ENCODE measurements at places on chromosomes 16 and 17.

- no peak for DNase-seq
Observed at GRCh38 chr16:27281243-27281642, 12.7 kb upstream of the NSMCE1 start.

- DNase-seq: no peak
Observed at GRCh38 chr17:78737332-78737731, 44.7 kb downstream of the CYTH1 start.

DNA sequence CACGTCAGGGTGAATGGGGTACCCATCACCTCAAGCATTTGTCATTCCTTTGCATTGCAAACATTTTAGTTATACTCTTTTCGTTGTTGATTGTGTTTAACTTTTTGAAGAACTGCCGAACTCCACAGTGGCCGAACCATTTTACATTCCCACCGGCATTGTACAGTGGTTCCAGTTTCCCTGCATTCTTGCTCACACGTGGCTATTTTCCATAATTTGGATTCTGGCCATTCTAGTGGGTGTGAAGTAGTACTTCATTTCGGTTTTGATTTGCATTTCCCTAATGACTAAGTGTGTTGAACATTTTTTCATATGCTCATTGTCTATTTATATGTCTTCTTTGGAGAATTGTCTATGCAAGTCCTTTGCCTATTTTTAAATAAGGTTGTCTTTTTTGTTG is 13.0 kb downstream of the NOL11 start:
- no peak for DNase-seq

DNA sequence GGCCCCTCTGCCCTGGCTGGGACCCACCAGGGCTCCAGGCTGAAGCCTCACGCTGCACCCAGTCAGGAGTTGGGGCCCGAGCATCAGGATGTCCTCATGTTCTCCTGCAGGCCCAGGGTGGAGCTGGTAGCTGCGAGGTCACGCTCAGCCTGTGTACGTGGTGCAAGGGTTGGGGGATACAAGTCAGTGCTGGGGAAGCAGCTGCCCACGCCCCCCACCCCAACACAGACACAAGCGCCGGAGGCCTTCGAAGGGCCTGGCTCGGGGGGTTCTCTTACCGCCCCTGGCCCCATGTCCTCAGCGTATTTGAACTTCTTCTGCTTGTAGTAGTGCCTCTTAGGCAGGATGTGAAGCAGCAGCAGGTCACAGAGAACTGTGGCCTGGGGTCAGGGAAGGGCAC is 4.9 kb upstream of the CAMKK1 start:
- no peak for DNase-seq

GRCh38 chr16:4505356-4506147 is 29.4 kb downstream of the HMOX2 start:
- no peak for DNase-seq

- DNase-seq: no peak
Observed at GRCh38 chr17:72362376-72363088, 241.7 kb downstream of the SOX9 start.

- DNase-seq: no peak
Observed at GRCh38 chr17:29019475-29020181, 13.8 kb upstream of the SEZ6 start.

GRCh38 chr17:1002412-1002753 is 5.5 kb downstream of the TIMM22 start:
- DNase-seq: no peak

- no peak for DNase-seq
Observed at GRCh38 chr16:47750371-47750770, 289.2 kb downstream of the PHKB start.

DNA sequence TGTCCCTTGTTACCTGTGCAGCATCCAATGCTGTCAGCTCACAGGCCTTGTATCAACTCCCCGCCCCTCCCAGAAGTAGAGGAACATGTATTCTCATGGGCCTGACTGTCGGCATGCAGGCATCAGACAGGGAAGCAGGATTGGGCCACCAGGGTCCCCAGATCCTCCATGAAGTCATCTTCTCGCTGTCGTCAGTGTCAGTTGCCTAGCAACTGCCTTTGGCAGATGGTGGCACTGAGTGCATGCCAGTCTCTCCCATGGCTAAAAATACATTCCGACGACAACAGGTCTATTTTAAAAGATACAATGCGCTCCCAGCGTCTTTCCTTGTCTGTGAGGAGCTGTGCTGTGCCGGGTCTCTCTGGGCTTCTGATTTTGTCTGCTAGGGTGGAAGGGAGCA is 36.8 kb upstream of the CES5A start:
- DNase-seq: no peak

DNA sequence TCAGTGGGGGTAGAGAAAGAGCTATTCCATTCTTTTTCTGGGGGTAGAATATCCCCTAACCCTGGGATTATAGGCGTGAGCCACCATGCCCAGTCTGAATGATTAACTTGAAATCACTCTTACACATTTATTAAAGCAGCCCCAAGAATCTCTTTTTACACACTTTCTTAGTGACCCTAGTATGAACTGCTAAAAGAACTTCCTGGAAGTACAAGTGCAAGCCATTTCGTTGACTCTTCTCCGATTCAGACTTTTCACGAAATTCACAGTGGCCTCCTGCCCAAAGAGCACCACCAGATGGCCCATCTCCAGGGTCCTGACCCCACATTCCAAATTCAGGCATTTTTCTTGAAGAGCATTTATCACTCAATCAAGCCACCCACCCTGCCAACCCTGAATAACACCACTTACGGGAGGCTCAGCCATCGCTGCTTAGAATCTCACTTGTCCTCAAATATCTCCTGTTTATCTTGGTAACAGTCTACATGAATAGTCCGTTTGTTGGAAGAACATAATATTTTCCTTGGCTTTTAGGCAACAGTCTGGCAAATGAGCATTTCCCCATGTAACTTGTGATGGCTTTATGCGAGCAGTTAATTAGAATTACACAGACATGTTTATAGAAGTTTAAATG is 28.0 kb downstream of the ZNF423 start:
- DNase-seq: no peak

GRCh38 chr17:33980193-33980592 is 274.9 kb upstream of the CCL2 start:
- DNase-seq: no peak

- no peak for DNase-seq
Observed at GRCh38 chr17:18248300-18248731, 10.2 kb downstream of the FLII start.

- no peak for DNase-seq
Observed at GRCh38 chr17:21678393-21679081, 13.8 kb upstream of the KCNJ18 start.

DNA sequence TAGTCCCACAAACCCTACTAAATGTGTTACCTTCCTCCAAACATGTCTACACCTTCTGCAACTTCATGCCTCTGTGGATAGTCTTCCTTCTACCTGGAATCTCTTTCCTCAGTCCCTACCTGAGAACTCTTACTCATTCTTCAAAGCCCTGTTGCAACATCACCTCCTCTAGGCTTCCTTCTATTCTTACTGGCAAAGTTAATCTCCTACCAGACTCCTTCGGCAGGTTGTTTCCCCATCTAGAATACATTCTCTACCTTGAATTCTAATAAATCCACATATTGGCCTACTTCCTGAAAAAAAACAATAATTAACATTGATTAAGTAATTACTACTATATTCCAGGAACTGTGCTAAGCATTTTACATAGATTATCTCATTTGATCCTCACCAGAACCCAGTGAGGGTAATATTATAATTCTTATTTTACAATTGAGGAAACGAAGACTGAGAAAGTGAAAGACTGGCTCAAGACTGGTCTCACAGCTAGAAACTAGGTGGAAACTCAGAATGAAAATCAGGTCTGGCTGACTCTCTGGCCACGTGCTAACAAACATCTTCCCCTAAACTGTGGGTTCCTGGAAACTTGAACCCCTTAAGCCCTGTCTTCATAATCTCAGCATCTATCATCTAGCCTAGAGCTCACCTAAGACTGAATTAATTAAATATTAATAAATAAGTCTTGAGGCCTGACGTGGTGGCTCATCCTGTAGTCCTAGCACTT is 4.6 kb upstream of the STAT3 start:
- DNase-seq: no peak

GRCh38 chr17:67467500-67468455 is 90.7 kb downstream of the PITPNC1 start:
- DNase-seq: no peak

- DNase-seq: no peak
Observed at GRCh38 chr16:85918436-85918835, 19.5 kb downstream of the IRF8 start.

GRCh38 chr17:57629470-57629869 is 115.6 kb downstream of the CCDC182 start:
- no peak for DNase-seq

DNA sequence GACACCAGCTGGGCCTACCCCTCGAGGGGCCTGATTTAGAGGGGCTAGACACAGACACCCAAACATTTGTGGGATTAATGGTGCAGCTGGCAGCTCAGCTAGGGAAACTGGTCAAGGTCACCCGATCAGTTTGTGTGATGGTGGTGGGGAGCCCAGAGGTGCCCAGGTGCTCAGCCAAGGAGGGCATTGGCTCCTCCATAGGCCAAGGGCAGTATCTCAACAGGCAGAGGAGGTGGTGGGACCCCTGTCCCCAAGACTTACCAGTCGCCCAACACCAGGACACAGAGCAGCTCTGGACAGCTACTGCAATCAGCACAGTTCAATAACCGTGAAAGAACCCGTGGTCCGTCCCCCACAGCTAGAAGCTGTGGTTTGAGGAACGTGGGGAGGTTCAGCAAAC is 120.9 kb downstream of the C16orf78 start:
- DNase-seq: no peak

GRCh38 chr16:68275611-68276191 is 11.4 kb downstream of the SLC7A6 start:
- no peak for DNase-seq

GRCh38 chr16:72425571-72426341 is 253.8 kb upstream of the PMFBP1 start:
- DNase-seq: no peak

DNA sequence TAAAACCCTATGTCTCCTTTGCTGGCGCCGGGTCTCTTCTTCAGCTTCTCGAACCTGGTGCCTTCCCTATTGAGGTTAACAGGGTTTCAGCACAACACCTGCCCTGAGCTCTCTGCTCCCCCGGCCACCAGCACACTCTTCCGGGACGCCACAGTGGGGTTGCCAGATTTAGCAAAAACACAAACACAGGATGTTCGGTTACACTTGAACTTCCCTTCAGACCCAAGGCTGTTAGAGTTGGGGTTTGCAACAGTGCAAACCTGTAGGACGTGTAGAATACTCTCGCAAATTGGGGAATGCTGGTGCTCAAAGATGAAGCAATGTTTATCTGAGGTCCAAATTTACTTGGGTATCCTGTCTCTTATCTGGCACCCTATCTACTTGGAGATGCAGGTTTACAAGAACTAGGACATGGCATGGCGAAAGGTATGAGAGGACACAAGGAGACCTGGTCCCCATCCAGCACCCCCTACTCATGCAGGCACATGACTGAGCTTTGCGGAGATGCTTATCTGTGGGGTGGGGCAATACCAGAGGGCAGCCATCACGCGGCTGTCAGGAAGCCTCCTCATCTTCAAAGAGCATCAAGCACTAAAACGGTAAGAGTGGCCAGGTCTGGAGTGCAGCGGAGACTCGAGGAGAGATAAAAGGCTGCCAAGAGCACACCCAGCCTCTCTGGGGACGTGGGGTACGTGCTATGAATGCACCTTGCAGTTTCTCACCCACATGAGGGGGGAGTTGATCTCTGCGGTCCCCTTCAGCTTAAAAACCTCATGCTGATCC is 52.8 kb downstream of the SDK2 start:
- no peak for DNase-seq

GRCh38 chr17:66185862-66186261 is 6.1 kb downstream of the CEP112 start:
- DNase-seq: no peak

GRCh38 chr16:73298562-73298961 is 250.6 kb upstream of the ZFHX3 start:
- no peak for DNase-seq

DNA sequence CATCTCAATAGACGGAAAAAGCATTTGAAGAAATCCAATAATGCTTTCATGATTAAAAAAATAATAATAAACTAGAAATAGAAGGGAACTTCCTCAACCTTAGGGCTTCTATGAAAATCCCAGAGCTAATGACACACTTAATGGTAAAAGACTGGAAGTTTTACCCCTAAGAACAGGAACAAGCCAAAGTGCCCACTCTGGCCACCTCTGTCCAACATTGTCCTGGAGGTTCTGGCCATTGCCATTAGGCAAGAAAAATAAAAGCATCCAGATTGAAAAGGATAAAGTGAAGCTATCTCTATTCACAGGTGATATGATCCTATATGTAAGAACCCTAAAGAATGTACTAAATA is 2.5 kb upstream of the LITAF start:
- DNase-seq: no peak

DNA sequence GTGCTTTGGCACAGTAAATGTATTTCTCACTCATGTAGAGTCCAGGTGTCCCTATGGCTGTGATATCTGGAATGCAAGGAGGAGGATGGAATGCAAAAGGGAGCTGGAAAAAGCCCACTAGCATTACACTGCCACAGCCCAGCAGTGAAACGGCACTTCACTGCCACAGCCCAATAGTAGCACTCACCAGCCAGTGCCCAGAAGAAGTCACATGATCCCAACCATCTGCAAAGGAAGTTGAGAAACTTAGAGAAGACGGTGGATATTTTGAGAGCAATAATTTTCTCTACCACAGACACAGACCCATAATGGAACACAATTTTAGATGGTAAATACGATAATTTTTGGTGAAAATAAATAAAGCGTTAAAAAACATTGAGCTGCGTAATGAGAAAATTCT is 51.8 kb downstream of the C16orf82 start:
- no peak for DNase-seq

- no peak for DNase-seq
Observed at GRCh38 chr16:11587643-11588247, 1.0 kb upstream of the LITAF start.

- no peak for DNase-seq
Observed at GRCh38 chr17:65023791-65024190, 32.7 kb downstream of the GNA13 start.

DNA sequence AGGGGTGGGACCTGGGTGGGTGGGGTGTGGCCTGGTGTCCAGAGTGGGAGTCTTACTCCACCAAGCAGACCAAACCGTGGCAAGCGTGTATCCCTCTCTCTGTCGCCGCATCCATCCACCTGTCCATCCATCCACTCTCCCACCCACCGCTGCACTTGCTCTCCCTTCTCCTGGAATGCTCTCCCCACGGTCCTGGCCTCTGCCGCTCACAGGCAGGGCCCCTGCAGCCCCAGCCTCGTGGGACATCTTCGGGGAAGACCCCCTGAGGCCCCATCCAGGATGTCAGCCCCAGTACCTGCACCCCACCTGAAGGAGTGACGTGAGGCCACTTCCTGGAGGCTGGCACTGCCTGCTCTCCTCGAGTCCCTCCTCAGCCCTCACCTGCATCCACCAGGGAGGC is 189.5 kb upstream of the GSE1 start:
- DNase-seq: no peak

GRCh38 chr17:79114458-79115301 is 40.1 kb downstream of the ENGASE start:
- no peak for DNase-seq
